Stimulated activated CD4-positive, alpha-beta T cell treated with anti-CD3 and anti-CD28 coated beads, TNF-alpha, amount 100 ng/mL, for 1 hour (primary cell): ENCODE measurements at places on chromosomes 7 and 10.
A peak's percentile ranks its signal among the peaks of the same experiment; 100 is the strongest.

DNA sequence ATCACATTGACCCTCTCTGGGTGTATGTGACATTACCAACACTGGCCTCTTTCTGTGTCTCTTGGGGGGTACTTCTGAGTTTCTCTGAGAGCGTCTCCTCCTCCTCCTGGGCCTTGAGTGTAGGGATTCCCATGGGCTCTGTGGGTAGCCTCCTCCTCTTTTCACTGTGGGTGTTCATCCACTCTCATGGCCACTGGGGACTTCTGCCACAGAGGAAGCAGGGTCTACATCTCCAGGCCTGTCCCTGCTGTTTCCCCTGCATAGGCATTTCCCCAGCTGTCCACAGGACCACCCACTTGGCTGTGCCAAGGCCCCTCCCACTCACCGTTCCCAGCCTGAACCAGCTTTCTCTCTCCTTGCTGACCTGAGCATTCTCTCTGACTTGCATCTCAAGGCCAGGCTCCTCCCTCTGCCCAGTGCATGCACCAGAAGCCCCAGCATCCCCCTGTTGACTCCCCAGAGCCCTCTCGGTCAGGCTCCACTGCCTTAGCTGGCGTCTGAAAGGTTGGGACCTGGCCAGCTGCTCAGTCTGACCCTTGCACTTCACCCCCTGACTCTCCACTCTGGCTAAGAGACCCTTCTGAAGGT lies 487.6 kb downstream of the GLRX3 start:
- DNase-seq, result no peak

- DNase-seq, result no peak
These were observed 8.6 kb upstream of the ANLN start for GRCh38 chr7:36381056-36381455.

GRCh38 chr10:102153093-102153620 lies 968 bp downstream of the NOLC1 start:
- DNase-seq, result no peak

GRCh38 chr10:12803776-12804175 lies 197.7 kb downstream of the CCDC3 start:
- no peak for DNase-seq

DNA sequence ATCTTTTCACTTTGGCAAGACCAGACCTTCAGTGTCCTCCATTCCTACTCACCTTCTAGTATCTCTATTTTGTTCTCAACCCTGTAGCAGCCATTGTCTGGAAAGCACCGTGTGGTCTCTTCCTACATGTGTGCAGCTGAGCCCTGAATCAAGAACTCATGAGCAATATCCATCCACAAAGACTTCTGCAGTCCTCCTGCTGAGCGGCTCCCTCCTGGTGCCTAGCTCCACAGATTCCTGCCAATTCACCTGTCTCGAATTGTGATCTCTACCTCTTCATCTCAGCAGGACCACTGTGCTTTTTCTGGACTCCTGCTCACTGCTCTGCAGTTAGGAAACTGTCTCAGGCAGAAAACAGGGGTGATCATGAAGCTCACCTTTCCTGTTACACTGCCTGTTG lies 118.8 kb downstream of the RELN start:
- DNase-seq, result no peak

GRCh38 chr7:137948083-137948844 lies 53.6 kb downstream of the CREB3L2 start:
- DNase-seq, result no peak

DNA sequence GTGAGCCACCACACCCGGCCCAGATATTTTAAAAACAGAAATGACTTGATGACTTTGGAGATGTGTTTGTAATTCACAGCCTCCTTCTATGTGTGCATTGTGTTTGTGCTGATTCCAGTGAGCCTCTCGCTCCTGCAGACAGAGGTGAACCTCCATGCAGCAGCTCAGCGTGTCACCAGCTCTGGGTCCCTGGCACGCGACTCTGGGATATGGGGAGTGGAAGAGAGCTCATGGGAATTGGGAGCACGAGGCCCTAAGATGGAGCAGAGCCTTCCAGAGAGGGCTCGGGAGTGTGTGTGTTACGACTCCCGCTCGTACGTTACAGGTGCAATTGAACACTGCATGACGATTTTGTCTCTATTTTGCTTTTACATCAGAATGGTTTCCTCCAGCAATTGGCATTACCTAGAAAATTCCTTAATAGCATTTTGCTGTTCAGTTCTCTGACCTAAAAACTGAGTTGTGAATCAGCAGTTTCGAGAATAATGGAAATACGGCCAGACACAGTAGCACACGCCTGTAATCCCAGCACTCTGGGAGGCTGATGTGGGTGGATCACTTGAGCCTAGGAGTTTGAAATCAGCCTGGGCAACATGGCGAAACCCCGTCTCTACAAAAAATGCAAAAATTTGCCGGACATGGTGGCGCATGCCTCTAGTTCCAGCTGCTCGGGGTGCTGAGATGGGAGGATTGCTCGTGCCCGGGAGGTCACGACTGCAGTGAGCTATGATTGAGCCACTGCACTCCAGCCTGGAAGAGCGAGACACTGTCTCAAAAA lies 204.6 kb downstream of the CUX1 start:
- DNase-seq, result no peak

DNA sequence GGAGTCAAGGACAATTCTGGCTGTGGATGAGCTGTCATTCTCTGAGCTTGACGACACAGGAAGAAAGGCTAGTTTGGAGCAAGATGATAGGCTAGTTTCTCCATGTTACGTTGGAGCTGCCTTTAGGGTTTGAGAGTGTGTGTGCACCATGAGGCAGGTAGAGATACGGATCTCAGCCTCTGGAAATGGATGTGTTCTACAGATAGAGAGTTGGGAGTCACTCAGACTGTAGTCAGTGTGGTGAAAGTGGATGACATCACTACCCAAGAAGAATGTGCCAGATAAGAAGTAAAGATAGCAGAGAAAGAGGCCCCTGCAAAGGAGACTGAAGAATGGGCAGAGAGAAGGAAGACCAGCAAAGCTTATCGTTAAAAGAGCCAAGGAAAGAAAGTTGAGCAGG lies 42.4 kb downstream of the PNLIPRP3 start:
- no peak for DNase-seq

DNA sequence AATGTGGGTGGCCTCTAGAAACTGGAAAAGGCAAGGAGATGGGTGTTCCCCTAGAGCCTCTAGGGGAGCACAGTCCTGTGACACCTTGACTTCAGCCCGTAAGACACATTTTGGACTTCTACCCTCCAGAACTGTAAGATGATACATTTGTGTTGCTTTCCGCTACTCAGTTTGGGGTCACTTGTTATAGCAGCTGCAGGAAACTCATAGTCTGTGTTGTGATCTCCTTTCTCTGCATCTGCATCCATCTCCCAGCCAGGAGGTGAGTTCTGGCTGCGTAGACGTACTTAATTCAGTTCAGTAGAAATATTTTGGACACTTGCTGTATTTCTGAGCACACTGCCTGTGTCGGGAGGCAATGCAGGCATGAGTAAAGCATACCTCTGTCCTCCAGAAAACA lies 29.3 kb upstream of the DMBT1 start:
- no peak for DNase-seq

DNA sequence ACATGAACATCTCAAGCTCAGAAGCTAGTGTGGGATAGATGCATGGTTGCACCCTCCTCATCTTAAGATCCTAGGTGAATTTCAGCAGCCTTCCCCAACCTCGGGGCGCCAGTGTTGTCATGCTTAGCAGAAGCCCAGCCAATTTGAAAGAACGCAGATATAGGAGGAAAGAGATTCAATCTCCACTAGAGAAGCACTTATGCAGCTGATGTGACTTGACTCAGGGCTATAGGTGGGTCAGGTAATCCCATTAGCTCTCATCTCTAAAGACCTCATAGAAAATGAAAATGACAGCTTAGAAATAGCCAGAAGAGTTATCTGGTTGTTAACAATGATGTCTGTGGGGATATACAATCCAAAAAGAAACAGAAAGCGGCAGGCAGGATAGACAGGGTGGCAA lies 310.5 kb downstream of the GPAM start:
- no peak for DNase-seq

- DNase-seq, result no peak
These were observed 147.5 kb upstream of the PPP2R2D start for GRCh38 chr10:131753336-131753735.

DNA sequence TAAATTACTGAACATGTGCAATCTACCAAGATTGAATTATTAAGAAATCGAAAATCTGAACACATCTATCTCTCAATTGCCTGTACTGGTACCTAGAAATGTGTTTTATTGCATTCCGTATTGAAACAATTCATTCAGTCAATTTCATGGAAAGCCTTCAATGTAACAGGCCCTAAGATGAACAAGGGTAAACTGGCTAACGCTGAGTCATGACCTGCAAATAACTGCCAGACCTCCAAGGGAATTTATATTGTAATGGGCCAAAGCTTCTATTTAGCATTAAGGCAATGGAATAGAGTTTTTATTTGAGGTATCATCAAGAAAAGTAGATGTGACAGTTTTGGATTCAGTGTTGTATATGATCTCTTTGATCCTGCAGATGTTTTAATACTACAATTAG lies 49.9 kb upstream of the CD36 start:
- DNase-seq, result no peak

- DNase-seq, result no peak
These were observed 32.3 kb downstream of the C1GALT1 start for GRCh38 chr7:7214398-7215347.

GRCh38 chr7:123096434-123096833 lies 100.9 kb upstream of the TAS2R16 start:
- DNase-seq, result no peak

- DNase-seq, result no peak
These were observed 21.2 kb downstream of the CYP3A4 start for GRCh38 chr7:99762680-99763327.

- DNase-seq, result no peak
These were observed 75.7 kb downstream of the IMMP2L start for GRCh38 chr7:111486472-111487142.

GRCh38 chr10:62632071-62632809 lies 172.3 kb upstream of the ADO start:
- DNase-seq, result peak; percentile 44

DNA sequence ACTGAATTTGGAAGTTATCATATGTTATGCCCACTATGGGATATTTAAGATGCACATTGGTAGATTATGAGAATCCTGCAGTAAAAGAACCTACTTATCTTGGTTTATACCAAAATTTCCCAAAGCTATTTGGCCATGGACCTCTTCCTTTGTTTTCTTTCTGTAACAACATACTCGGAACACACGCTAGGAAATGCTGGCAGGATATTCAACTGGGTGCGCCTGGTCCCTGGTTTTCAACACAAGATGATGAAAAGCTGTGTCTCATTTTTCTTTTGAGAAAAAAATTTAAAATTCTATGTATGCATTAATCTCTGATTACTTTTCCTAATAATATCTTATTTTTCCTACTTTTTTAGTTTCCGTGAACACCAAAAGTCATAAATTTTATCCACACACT lies 128.5 kb upstream of the NRP1 start:
- no peak for DNase-seq

DNA sequence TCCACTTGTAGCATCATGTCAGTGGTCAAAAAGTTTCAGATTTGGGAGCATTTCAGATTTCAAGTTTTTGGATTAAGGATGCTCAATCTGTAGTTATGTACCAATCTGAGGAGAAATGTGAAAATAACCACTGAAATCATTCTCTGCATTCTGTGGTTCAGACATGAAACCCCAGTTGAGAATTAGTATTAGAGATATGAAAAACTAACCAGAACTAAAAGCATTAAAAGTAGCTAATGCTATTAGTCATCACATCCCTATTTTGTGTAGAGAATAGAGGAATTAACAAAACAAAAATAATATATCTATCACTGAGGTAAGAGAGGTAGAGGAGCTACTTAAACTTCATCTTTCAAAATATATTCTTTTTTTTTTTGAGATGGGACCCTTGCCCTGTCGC lies 28.0 kb downstream of the MICU1 start:
- no peak for DNase-seq

DNA sequence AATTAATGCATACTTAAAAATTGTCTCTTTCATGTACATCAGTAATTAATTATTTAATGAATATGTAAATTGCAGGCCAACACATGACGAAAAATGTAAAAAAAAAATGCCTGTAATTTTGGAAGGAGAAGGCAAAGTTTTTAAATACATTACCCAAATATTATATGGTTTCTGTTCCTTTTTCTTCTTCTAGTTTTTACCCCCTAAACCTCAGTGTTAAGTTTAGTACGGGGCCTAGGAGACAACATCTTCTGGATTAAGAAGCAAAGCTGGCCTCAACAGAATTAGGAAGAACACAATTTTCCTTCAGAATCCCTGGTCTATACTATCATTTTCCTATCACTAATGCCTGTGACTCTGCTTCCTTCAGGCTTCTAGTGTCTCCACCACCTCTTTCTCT lies 459.3 kb upstream of the NRP1 start:
- DNase-seq, result no peak

DNA sequence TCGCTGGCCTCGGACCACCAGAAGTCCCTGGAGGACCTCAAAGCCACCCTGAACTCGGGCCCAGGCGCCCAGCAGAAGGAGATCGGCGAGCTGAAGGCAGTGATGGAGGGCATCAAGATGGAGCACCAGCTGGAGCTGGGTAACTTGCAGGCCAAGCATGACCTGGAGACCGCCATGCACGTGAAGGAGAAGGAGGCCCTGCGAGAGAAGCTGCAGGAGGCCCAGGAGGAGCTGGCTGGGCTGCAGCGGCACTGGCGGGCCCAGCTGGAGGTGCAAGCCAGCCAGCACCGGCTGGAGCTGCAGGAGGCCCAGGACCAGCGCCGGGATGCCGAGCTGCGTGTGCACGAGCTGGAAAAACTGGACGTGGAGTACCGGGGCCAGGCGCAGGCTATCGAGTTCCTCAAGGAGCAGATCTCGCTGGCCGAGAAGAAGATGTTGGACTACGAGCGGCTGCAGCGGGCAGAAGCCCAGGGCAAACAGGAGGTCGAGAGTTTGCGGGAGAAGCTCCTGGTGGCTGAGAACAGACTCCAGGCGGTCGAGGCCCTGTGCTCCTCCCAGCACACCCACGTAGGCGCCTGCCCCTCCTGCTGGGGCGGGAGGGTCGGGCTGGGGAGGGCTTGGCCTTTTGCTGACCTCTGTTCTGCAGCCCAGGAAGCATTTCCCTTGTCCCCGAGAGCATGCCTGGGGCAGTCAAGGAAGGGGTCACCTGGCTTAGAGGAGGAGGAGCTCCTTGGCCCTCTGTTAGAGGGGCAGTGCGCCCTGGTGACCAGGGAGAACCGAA lies 77.3 kb upstream of the GTF2IRD1 start:
- DNase-seq, result no peak

- DNase-seq, result no peak
These were observed 128.6 kb upstream of the KCTD7 start for GRCh38 chr7:66500087-66500486.

GRCh38 chr7:141335164-141335563 lies 216.0 kb upstream of the AGK start:
- no peak for DNase-seq

DNA sequence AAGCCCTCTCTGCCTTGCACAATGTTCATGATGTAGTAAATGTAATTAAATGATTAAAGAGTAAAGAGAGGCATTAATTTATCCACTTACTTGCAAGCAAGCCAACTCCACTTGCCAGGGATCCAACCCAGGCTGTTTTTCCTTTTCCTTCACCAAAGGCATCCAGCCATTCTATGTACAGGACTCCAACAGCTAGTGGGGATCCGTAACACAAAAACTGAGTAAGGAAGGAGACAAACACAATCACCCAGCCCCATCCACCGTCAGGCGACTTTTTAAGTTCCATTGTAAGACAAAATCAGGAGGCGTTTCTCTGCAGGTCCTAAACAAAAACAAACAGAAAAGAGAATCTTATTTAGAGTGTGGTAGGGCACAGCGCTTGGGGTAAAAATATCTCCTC lies 25.6 kb downstream of the SLC16A9 start:
- no peak for DNase-seq
